ENCODE measurements at places on chromosomes 6 and 20.

- no peak for DNase-seq
These were observed 31.3 kb upstream of the HEY2 start for GRCh38 chr6:125718109-125718508.

DNA sequence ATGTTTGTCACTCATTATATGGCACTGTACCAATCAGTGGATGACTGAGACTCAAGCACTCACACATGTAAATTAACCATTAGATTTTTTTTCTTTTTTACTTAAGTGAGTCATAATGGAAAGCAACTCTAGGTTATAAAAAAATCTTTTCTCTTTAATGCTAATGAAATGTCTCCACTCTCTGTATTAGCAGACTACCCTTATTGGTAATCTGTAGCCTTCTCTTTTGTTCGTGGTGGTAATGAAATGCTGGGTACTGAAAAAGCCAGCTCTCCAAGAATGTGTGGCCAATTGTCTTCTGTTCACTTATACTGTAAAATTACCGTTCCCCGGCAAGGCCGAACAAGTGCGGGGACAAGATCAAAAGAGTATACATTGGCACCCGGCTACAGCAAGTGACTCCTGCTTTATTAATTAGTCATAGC is 69.0 kb downstream of the AFG1L start:
- DNase-seq: no peak

DNA sequence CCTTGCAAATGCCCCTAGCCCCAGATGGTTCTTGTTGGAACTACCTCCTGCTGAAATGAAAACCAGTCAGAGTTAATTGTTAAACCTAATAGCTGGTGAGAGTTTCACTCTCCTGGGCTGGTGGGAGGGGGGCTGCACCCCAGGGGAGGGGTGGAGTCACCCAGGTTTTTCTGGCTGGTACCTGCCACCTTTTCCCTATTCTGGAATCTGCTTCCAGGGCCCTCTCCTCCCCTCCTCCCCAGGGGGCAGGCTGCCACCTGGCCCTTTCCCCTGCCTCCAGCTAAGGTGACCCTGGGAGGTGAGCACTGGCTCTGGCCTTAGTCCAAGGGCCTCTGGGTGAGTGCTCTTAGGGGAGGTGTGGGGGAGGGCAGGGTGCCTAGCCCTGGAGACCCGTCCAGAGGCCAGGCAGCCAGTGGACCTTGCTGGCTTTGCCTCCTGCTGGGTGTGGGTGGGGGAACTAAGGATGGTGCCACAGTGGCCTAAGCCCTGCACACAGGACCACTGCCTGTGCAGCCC is 48.8 kb upstream of the EPB41L1 start:
- no peak for DNase-seq

- no peak for DNase-seq
These were observed 2.3 kb upstream of the PHACTR2 start for GRCh38 chr6:143675382-143675900.

DNA sequence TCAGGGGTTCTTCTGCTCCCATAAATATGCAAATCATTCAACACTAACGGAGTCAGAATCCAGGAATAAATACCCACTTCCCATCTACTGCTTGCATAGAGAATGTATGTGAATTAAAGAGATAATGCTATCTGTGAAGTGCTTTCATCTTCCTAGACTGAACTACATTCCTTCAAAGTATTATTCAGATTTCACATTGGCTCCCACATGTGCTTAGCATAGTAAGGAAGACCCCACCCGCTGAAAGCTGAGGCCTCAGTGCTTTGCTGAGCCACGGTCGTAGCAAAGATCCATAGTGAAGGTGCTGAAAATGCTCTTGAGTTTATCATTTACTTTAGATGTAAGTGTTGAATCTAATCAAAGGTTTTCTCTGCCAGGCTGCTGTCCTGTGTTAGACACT is 97.0 kb upstream of the SPACA1 start:
- DNase-seq: no peak

DNA sequence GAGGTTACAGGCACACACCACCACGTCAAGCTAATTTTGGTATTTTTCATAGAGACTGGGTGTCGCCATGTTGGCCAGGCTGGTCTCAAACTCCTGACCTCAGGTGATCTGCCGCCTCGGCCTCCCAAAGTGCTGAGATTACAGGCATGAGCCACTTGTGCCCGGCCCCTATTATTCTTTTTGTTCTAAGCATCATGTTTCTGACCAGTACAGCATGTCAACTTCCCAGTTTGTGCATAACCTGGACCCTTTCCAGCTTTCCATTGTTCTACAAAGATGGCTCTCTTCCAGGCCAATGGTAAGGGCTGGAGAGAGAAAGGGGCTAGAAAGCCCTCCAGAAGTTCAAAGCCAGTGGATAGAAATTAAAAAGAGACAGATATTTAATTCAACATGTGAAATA is 91.3 kb upstream of the TNFAIP3 start:
- no peak for DNase-seq

DNA sequence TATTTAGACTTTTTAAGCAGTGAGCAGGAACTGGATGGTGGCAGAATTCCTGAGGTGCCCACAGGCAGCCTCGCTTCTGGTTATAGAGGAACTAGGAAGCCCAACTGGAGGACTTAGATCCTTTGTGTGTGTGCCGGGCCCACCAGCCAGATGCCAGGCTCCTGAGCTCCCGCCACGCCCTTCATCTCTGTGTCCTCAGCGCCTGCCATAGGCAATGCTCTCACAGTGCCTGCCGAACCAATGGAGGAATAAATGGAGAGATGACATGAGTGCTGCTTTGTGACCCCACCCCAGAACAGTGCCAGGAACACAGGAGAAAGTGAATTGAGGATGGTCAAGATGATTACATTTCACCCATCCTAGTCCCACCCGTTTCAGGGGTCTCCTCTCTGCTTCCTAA is 146.0 kb downstream of the UNC5CL start:
- no peak for DNase-seq

DNA sequence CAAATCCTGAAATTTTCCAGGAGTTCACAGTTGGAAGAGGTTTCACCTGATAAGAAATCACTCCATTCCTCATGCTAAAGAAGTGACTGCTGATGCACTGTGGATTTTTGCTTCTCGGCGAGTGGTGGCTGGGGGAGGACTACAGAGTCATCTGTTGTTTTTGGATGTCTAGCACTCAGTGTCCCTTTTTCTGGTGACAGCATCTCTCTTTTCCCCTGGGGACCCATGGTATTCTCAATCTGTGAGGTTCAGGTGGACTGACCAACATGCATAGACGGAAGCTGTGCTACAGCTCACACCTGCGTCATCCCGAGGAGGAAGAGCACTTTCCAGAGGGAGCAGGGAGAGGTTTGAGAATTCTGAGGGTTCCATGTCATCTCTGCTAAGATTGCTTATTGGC is 42.7 kb upstream of the ZNF831 start:
- DNase-seq: no peak

- DNase-seq: no peak
These were observed 9.1 kb downstream of the UCKL1 start for GRCh38 chr20:63946986-63947637.

- DNase-seq: no peak
These were observed 55.8 kb downstream of the CDH4 start for GRCh38 chr20:61307686-61308476.

DNA sequence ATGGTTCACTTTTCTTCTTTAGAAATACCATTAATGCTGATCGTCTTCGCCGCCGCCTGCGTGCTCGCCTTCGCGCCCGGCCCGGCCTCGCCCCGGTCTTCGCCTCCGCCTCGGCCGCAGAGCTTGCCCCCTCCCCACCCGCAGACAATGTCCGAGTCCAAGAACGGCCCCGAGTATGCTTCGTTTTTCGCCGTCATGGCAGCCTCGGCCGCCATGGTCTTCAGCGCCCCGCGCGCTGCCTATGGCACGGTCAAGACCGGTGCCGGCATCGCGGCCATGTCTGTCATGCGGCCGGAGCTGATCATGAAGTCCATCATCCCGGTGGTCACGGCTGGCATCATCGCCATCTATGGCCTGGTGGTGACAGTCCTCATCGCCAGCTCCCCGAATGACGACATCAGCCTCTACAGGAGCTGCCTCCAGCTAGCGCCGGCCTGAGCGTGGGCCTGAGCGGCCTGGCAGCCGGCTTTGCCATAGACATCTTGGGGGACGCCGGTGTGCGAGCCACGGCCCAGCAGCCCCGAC is 4.8 kb upstream of the PRPH2 start:
- DNase-seq: no peak

DNA sequence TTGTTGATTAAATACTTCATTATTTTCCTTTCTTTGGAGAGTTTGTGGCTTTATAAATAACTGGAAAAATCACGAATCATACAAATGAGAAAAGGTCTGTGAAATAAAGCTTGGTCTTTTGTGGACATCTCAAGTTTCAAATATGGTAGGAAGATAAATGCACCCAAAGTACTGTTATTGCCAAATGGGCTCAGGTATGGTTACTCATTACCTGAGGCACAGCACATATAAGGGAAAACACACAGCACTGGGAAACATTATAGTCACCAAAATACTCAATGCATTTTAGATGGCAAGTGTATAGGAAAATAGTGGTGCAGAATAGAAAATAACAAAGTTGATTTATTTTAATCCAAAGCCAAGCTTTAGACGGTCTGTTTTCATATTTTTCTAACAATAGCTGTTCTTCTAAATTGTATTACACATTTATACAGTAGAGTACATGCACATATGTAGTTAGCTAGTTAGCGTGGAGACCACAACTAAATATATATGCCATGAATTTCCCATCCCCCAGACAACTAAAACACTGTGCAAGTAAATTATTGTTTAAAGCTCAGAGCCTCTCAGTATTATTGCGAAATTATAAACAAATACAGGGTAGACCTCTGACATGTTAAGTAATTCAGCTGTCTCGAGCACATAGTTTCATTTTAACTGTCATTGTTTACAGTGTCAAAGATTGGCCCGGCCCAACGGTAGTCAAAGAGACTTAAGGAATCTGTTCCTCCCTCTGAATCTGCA is 336.0 kb downstream of the SYNE1 start:
- DNase-seq: no peak

DNA sequence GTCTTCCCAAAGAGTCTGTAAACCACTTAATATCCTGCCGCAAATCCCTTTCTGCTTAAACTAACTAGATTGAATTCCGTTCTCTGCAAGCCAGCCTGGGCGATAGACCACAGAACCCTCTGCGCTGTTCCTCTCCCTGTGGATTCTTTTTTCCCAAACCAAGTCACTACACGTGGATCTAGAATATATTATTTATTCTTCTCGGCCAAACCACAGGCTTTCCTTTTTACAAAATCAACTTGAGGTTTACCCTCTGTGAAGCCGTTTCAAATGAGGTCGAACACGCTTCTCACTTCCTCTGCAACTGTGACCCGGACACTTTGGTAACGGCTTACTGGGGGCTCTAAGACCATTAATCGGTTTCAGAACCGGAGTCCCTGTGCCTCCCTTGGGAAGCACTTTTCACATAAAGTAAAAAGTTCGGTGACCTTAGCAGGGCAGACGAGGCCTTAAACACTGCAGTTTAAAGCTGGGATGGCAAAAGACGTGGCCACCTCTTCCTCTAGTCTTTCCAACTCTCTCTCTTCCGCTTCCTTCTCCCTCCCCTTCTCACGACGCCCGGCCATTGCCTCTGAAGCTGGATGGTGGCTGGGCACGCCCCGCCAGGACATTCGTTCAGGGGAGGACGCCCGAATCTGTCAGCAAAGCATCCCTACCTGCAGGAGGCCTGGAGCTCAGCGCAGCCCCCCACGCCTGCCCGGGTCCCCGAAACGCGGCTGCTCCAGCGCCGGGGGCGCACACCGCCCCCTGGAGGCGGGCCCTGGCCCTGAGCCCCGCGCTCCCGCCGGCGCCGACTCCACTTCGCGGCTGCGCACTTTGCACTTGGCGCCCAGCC is 55.0 kb upstream of the FOXC1 start:
- DNase-seq: peak; percentile 64

- no peak for DNase-seq
These were observed 18.1 kb downstream of the HLA-DPB1 start for GRCh38 chr6:33093855-33094254.

- DNase-seq: no peak
These were observed 8.0 kb upstream of the CST9 start for GRCh38 chr20:23613676-23614075.

GRCh38 chr20:9211016-9211760 is 142.3 kb downstream of the PLCB4 start:
- DNase-seq: no peak

GRCh38 chr6:24191346-24191745 is 65.3 kb downstream of the NRSN1 start:
- no peak for DNase-seq

DNA sequence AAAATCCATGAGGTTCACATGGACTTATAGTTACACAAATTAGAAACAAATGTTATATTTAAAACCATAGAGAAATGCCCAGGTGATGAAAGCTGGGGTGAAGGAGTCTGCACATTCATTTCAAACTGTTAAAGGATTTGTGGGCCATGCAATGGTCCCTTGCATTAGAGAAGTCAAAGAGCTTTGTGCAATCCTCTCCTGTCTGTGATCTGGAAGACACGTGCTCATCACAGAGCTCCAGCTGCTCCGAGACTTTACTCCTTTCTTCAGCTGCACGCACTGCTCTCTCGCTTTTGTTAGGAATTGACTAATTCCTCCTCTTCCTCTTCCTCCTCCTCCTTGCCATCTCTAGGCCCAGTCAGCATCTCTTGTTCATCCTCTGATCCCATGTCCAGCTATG is 4.1 kb upstream of the AIF1 start:
- no peak for DNase-seq

- DNase-seq: no peak
These were observed 56.5 kb downstream of the GPR6 start for GRCh38 chr6:110034667-110035036.

GRCh38 chr6:86526238-86526637 is 411.1 kb upstream of the HTR1E start:
- DNase-seq: no peak

DNA sequence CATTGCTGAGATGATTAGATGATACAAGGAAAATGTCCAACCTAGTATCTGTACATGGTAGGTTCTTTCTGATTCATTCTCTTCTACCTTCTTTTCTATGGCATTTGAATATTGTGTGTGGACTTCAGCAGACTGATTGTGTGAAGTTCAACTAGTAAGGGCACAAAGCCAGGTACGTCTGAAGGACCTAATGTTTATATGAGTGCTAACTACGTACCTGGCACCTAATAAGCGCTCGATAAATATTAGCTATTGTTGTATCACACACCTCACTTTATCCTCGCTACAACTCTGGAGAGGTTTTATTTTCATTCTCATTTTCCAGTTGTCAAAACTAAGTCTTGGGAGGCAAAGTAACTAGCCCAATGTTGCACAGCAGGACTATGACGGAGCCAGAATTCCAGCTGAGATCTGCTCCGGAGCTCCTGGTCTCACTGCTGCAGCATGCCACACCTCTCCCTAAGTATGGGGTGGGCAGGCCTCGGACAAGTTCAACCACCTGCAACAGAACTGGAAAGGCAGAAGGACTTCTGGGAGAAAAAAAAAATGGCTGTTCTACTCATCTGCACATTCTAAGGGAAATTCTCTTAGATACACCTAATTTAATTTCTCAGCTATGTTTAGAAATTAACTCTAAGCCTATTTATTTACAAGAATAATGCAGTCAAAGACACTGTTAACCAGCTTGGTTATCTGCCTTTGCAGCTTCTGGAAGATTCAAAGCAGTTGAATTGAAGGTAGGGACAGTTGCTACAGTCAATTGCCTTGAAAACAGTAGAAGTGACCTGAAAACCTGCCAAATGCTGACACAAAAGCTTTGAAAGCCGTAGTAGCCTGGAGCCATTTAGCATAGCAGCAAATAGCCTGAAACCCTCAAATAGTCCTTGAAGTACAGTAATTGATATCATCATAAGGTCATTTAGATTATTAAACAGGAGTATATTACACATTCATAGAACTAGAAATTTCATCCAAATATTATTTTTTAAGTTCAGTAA is 165.0 kb downstream of the PDE7B start:
- no peak for DNase-seq

- DNase-seq: no peak
These were observed 12.9 kb downstream of the AKAP12 start for GRCh38 chr6:151252634-151253033.

Data from hippocampal formation (tissue), 2 donors.